Aorta (tissue), 5 donors: ENCODE measurements at places on chromosomes 1 and 21. TPM values are rescaled to one million over a fixed set of nuclear protein-coding genes. Genes with fewer than 3 reads are reported as not detected.

TMCC2 gene
- polyA plus RNA-seq, result 0.69 TPM

CDKN2C gene
- polyA plus RNA-seq, result 43.5 TPM

LCE1D gene
- polyA plus RNA-seq, result not detected

CFHR2 gene
- polyA plus RNA-seq, result not detected

TDRD5 gene
- 0.08 TPM for polyA plus RNA-seq

APOBEC4 gene
- not detected for polyA plus RNA-seq

SIK1 gene
- polyA plus RNA-seq, result 0.75 TPM

TNFRSF1B gene
- polyA plus RNA-seq, result 12.8 TPM
